SW480 (cell line): ENCODE measurements at places on chromosomes 13 and 19.

GRCh38 chr13:45104261-45104660 lies 16.0 kb upstream of the GTF2F2 start:
- DNase-seq: no peak

DNA sequence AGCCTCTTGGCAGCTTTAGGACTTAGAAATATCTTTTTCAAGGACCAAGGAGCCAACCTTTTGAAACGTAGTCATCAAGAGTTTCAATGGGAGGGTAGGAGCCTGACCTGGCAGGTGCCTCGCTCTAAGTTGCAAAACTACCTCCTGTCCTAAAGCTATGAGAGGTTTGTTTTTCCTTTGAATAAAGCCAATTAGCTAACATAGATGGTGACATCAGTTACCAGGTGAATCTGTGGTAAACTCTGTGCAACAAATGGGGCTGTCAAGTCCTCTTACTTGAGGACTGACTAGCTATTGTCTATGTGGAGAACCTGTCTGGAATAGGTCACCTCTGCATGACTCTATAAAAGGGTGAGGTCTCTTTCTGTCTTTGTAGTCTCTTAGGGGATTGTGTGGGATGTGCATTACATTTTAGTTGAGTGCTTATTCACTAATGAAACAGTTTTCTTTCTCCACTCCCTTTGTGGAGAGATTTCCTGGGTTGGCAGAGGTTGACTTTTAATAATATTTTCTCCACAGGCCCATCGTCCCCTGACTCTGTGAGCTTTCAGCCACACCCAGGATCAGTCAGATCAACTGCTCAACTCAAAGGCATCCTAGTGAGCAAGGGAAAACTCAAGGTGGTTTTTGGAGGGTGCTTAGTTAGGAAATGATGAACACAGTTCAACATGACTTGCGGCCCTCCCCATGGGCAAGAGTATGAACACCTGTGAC lies 9.9 kb downstream of the ARL11 start:
- DNase-seq: no peak

DNA sequence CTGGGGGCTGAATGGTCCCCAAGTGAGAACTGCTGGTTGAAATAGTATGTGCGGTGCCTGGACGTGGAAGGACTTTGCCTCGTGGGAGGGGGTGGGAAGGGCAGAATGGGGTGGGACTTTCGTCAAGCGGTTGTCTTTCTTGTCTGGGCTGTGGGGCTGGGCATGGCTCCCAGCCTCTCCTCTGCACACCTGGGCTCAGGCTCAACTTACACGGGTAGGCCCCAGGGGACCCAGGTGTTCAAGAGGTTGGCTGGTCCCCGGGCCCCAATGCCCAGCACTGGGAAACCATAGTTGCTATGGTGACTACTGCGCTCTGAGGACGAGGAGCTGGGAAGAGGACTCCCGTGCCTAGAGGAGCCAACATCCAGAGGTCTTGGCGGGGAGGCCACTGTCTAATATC lies 7.3 kb downstream of the NWD1 start:
- DNase-seq: no peak

DNA sequence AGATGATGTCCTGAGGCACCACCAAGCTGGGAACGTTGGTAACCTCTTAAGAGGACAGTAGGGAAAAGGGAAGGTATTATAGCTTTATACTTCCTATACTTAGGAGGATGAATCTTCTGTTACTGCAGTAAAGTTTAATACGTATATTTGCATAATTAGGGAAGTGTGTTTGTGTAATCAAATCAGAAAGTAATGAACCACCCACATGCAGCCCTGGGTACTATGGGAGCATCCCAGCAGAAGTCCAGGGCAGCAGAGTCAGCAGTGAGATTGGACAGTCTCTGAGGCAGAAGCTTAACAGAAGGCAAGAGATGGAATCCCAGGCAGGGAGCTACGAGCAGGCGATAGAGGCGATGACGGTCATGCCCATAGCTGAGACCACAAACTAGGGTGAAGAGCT lies 12.5 kb downstream of the SAFB start:
- no peak for DNase-seq

DNA sequence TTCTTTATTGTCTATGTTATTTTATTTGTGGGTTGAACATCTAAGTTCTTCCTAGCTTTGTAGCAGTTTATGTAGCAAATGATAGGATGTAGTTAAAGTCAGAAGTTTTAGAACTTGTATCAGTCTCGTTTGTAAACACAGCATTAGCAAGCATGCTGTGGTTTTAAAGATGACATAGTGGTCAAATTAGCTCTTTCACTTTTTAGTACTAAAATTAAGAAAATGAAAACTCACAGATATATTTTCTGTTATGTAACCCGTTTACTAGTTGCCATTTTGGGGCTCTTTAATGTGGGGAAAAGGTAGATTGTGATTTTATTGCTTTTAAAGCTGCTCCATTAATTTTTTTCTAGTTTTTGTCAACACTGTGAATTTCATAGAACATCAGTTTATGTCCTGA lies 216.5 kb downstream of the PCCA start:
- no peak for DNase-seq

DNA sequence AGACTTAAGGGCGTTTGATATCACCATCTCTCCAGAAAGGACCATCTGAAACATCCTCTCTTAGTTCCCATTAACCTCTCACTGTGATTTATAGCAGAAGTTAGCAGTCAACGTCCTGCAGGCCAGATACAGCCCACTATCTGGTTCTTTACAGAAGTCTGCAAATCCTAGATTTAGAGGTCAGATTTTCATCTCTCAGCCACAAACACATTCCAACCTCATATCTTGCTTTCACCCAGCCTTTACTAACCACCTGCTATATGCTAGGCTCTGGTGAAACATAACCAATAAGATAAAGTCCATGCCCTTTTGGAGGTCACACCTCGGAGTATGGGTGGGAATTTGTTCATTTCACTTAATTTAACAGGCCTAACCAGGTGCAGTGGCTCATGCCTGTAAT lies 76.8 kb upstream of the CACNA1A start:
- no peak for DNase-seq

DNA sequence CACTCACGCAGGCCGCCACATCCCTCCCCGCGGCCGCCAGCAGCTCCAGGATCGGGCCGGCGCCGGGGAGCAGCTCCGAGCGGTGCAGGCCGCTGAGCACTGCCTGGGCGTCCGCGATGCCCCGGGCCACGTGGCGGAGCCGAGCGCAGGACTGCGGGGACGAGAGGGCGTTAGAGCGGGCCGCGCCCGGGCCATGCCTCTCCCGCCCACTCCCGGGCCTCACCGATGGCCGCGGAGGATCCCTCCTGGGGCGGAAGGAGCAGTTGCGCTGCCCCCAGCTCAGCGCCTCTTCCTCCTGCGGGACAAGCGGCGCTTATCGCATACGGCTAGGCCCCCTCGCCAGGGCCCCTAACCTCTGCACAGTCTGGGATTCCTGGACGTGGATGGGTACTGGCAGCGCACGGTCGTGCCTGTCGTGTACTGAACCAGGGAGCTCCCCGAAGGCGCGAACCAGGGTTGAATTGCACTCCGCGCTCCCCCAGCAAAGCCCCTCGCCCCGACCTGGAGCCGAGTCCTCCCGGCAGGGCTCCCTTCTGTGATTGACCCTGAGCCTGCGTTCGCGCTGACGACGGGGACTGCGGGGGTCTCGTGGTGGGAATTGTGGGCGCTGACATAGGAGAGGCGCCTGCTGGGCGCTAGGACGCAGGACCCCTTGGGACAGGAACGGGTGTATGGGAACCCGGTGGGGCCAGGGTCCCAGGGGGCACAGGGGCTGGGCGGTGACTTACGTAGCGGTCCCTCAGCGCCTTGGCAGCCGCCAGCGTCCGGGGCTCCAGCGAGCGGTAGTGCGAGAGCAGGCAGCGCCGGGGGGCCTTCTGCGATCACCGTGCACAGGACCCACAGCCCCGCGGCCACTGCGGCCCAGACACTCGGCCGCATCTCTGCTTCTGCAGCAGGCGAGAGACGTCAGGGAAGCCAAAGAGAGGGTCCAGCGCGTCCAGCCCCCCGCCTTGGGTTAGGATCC lies 673 bp downstream of the IFNL4 start:
- DNase-seq: no peak

DNA sequence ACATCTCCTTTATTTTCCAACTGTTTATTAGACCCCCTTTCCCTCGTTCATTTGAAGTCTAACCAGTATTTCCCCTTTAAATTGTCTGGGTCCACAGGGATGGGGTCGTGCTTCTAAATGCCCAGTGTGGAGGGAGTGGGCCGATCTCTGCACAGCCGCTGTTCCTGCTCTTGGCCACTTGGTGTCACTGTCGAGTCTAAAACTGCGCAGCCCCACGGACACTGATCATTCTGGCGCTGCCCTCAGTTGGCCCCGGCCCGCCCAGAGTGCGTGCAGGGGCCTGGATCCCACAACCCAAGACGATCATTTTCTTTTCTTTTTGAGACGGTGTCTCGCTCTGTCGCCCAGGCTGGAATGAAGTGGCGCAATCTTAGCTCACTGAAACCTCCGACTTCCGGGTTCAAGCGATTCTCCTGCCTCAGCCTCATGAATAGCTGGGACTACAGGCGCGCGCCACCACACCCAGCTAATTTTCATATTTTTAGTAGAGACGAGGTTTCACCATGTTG lies 12.0 kb downstream of the WDR88 start:
- DNase-seq: peak; percentile 63

DNA sequence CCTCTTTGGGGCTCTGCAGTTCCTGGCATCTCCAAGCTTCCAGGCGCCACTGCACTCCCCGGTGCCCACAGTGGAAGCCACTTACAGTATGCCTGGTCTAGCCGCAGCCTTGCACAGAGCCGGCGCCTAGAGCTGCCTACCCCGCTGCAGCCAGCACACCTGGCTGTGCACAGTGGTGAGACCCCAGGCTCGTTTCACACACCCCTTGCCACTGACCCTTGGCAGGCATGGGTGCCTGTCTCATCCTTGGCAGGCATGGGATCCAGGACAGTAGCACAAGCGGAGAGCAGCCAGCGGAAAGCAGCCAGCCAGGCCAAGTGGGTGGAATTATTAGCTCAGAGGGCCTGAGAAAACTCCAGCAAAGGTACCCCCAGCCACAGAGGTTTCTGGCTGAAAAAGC lies 86.0 kb downstream of the SERP2 start:
- no peak for DNase-seq

DNA sequence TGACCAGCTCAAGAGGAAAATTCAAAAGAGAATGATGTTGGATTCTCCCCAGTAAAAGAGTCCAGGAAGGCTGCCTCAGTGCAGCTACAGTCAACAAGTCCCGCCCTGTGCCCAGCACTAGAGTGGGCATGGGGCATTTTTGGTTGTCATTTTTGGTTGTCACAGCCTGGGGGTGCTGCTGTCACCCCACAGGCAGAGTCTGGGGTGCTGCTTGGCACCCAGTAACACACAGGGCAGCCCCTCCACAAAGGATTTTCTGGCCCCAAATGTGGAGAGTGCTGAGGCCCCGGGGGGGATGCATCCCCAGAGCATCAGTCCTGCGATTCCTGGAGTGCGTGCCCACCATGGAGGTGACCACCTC lies 28.2 kb upstream of the TMEM255B start:
- no peak for DNase-seq

GRCh38 chr19:4972509-4973230 lies 3.8 kb downstream of the KDM4B start:
- DNase-seq: peak; percentile 93

DNA sequence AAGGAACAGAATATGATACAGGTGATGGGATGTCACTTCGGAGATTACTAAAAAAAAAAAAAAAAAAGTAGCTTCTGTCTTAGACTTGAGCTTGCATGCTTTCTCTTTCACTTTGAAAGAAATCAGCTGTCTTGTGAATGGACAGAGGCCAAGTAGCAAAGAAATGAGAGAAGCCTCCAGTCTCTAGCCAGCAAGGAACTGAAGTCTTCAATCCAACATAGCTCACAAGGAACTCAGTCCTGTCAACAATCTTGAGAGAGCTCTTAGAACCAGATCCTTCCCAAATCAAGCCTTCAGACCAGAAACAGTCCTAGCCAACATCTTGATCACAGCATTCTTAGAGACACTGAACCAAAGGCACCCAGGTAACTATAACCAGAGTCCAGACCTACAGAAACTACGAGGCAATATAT lies 7.7 kb downstream of the N4BP2L2 start:
- DNase-seq: no peak

GRCh38 chr13:90246687-90247345 lies 1100.7 kb upstream of the MIR17HG start:
- no peak for DNase-seq

- DNase-seq: peak; percentile 19
Measured at GRCh38 chr19:56377105-56377924, 16.0 kb downstream of the ZNF582 start.

DNA sequence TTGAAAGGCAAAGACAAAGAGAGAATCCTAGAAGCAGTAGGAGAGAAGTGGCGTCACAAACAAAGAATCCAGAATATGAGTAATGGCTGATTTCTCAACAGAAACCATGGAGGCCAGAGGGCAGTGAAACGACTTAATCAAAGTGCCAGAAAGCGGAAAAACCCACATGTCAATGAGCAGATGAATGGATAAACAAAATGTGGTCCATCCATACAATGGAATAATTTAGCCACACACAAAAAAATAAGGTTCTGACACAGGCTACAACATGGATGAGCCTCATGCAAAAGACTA lies 52.2 kb upstream of the RANBP3 start:
- DNase-seq: no peak

- DNase-seq: no peak
Measured at GRCh38 chr13:84208246-84208910, 326.1 kb upstream of the SLITRK1 start.

- peak; percentile 80 for DNase-seq
Measured at GRCh38 chr13:109331898-109332297, 454.5 kb downstream of the IRS2 start.

- no peak for DNase-seq
Measured at GRCh38 chr13:35144166-35144890, 202.3 kb downstream of the NBEA start.

DNA sequence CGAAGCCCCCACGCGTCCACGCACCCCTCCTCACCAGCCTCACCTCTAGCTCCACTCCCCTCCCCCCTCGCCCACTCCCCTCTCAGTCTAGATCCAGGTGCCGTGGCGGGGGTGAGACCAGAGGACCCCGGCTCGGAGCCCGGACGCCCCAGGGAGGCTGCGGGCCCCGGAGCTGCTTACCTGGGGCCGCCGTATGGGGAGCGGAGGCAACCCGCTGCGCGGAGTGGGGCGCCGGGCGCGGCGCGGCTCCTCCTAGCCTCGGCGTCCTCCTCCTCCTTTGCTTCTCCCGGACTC lies 353 bp downstream of the ENOX1 start:
- DNase-seq: no peak

- no peak for DNase-seq
Measured at GRCh38 chr19:43641333-43641732, 1.7 kb upstream of the CADM4 start.

- DNase-seq: no peak
Measured at GRCh38 chr19:43372462-43372861, 19.0 kb downstream of the CD177 start.

- DNase-seq: no peak
Measured at GRCh38 chr13:76954538-76954937, 6.2 kb downstream of the ACOD1 start.

DNA sequence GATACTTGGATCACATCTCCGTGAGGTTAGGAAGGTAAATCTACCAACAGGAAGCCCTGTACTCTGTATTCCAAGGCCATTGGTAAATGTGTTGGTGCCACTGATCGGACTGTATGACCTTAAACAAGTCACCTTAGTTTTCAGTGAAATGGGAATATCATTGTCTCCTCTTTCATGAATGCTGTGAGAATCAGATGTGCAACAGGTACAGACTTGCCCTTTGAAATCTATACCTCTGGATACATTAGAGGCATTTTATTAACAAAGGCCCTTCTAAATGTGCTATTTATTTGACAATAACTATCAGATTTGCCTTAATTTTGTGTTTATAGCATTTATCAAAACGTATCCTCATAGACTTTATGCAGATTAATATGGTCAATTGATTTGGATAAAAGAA lies 11.0 kb downstream of the NHLRC3 start:
- no peak for DNase-seq
